ENCODE measurements at places on chromosomes 3 and 15.

- no peak for DNase-seq
These were observed 45.8 kb upstream of the CCNB2 start for GRCh38 chr15:59059076-59059597.

- DNase-seq, result no peak
These were observed 15.6 kb downstream of the CHST2 start for GRCh38 chr3:143135150-143135549.

DNA sequence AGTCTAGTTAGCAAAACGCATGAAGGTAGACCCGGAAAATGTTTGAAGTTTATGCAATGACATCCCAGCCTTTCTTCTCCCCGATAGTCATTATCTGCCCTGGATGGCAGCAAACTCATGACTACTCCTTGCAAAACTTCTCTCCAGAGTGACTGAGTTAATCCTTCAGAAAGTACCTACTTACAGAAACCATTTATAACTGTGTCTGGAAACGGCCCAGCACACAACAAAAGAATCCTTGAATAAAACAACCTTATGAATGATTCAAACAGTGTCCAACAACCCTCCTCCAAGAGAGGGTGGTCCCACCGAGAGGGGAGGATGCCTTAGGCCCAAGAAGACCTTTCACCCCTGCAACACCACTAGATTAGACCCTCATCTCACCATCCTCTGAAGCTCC, 14.2 kb downstream of the ST8SIA2 start:
- DNase-seq, result no peak

DNA sequence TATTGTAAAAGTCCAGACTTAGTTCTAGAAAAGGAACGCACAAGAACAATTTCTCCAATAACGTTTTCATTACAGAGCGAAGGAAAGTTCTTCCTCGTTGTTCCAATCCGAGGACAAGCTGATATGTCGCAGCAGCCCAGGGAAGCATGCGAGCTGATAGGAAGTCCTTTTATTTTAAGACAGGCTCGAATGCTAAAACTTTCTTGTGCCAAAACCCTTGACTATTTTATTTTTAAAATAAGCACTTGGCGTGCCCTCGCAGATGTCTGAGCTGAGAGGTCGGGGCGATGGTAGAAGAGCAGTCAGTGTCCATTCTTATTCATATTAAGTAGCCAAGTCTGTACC, 433 bp upstream of the MITF start:
- no peak for DNase-seq

DNA sequence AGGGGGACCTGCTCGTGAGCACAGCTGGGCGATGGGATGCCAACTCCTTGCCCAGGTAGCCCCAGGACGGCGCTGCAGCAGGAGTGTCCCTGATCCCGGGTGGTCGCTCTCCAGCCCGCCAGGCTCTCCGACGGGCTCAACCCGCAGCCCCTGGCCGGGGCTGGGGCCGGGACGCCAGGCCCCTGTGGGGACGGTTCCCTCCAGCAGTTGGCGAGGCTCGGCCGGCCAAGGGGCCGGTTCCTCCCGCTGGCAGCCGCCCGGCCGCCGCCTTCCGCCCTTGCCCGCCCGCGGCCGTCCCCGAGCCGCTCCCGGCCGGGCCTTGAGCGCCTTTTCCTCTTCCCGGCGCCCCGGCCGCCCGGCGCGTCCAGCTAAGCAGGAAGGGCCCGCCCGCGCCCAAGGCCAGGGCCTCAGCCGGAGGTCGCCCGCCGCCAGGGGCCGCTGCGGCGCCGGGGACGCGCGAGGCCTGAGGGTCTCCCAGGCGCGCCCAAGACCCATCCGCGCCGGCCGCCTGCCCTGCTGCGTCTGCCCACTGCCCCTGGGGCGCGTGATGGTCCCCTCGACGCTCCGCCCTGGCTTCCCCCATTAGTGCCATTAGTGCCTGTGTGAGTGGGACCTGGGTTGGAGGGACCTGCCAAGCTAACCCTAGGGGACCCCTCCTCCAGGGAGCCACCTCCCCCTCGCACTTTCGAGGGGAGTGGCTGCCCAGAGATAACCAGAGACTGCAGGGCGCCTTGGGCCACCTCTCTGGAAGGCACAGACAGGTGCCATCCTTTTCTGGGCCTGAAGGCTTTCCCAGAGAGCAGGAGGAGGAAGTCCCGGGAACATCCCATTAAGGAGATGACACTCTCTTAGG, 106.4 kb downstream of the FBLN2 start:
- DNase-seq, result peak; percentile 18

DNA sequence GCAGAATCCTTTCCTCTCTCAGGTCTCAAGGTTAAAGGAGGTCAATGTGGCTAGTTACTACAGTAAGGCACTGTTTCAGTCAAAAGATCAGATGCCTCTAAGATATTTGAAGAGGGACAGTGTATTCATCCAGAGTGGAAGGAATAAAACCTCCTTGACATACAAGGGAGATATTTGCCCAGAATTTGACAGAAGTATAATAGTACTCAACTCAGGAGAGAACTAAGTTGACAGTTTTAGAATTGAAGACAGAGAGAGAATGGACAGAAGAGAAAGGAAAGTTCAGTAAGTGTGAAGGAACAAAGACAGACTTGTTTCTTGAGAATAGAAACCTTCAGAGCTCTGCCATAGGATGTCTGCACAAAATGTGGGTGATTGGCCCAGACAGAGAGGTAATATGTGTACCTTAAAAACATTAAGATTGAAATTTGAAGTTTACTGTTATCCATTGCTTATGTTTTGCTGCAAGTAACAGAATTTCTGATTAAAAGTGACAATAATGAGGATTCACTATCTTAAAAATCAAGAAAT, 507.1 kb downstream of the IGSF11 start:
- no peak for DNase-seq

GRCh38 chr15:25710184-25710583, 152.9 kb downstream of the ATP10A start:
- peak; percentile 47 for DNase-seq

DNA sequence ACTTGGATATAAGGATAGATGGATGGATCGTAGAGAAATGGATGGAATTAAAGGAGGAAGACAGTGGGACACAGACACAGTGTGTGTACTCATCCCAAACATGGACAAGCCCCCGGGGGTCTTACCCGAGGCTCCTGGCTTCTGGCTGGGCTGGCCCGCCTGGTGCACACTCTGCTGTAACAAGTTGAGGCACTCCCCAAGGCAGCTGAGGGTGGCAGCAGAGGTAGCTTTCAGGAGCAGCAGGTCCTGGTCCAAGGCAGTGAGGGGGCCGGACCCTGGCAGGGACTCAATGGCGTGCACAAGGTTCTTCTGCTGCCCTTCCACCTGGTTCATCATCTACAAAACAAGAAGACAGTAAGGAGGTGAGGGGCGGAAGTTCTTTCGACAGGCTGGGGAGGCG, 215.1 kb downstream of the STT3B start:
- DNase-seq, result no peak

DNA sequence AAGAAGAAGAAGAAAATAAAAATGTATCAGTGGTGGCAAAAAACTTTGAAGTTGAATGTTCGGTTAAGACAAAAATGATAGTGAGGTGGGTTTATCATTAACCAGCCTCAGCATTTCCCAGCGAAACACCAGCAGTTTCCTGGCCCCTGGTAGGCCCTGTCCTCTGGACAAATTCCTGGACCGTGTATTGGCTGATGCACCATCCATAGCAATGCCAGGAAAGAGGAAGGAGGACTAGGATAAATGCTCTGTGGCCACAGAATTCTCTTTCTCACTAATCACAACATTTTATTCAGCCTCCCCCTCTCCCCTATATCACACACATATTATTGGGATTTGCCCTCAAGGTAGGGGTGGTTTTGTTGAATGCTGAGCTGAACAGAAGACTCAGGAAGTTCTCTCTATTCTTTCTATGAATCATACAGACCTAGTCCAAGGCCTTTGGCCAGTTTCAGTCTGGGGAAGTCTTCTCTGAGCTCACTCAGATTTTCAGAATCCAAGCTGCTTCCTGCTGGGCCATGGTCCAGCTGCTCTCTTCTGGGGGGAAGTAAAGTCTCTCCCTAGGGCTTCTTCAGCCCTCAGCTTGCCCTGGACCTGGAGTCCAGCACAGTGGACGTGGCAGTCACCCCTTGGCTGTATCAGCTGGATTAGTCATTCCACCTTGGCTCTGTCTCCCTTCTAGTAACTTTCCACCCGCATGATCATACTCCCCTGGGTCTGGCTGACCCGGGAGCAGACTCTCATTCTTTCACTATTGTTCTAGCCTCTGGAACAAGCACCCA, 27.6 kb downstream of the SLC28A1 start:
- DNase-seq, result no peak

DNA sequence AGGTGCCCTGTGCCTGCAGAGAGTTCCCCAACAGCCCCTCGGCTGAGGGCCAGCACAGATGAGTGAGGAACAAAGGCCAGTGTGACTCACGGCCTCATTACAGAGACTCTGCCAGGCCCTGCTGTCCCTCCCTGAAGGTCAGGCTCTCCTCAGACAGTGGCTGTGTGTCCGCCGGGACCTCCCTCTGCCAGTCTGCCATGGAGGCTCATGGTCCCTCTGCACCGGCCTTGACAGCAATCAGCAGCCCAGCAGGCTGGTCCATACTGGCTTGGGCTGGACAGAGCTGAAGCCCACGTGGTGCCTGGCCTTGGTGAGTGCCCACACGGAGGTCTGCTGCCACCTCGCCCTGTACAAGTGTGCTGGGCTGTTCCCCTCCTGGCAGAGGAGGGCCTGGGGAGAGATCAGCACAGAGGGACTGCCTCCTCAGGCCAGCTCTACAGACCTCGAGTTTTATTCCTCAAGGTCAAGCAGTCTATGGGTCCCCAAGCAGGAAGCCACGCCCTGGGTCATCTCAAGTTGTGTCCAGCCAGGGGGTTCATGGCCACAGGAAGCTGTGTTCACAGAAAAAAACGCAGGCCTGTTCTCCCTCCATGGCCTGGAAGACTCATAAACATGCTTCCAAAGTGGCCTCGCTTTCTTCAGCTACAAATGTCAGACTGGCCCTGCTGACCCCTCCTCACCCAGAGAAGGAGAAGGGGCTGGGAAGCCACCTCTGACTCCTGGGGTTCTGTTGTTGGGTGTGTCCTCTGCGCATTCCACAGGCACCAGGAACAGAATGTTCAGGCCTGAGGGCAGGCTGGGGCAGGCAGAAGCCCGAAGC, 27.0 kb downstream of the SLC41A3 start:
- no peak for DNase-seq

GRCh38 chr3:176767385-176767784, 429.9 kb downstream of the TBL1XR1 start:
- DNase-seq, result no peak

DNA sequence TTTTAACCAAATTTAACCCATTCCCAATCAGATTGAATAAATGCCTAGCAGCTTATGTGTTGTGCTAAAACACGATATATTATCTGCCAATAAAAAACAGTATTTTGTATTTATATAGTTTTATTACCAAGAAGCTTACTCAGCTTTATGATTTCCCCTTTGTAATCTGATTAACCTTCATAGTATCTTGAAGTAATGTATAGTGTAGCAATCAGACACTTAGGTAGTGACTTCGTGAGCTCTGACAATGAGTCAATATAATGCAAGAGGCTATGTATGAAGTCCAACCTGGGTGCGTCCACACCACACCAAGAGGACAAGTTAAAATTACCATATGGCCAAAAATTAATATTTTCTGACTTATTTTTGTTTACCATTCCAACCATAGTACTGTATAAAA, 2.1 kb upstream of the CNBP start:
- DNase-seq, result no peak

- DNase-seq, result no peak
These were observed at the start of the genes CHDH and IL17RB for GRCh38 chr3:53846134-53846850. CHDH (minus strand) TSS chr3:53846419; CDS start chr3:53824008, 22,411 bp downstream. IL17RB (plus strand) TSS chr3:53846568; CDS start chr3:53846589, 21 bp downstream.

DNA sequence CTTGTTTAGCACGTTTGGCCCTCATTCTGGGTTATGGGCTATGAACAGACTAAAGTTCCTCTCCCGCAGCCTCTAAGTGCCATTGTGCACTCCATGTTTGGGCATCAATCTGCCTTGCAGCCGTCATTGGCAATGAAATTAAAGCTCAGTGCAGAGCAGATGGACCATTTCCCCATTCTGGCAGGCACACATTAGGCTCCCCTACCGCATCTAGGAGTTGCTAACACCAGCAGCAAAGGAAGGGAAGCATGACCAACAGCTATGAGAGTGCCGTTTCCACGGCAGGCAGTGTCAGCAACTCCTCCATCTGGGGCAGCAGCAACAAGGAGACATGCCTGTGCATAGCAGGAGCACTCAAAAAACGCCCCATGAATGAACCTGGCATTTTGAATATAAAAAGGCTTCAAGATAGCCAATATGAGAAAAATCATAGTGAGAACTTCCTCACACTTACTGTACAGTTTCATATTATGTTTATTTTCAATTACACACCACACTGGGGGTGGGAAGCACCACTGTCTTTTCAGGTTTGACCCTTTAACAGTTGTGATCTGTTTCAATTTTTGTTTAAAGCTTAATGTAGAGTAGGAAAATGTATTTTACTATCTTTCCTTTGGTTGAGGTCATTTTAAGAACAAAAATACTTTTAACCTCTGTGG, 218.7 kb downstream of the KCNMB2 start:
- DNase-seq, result no peak

DNA sequence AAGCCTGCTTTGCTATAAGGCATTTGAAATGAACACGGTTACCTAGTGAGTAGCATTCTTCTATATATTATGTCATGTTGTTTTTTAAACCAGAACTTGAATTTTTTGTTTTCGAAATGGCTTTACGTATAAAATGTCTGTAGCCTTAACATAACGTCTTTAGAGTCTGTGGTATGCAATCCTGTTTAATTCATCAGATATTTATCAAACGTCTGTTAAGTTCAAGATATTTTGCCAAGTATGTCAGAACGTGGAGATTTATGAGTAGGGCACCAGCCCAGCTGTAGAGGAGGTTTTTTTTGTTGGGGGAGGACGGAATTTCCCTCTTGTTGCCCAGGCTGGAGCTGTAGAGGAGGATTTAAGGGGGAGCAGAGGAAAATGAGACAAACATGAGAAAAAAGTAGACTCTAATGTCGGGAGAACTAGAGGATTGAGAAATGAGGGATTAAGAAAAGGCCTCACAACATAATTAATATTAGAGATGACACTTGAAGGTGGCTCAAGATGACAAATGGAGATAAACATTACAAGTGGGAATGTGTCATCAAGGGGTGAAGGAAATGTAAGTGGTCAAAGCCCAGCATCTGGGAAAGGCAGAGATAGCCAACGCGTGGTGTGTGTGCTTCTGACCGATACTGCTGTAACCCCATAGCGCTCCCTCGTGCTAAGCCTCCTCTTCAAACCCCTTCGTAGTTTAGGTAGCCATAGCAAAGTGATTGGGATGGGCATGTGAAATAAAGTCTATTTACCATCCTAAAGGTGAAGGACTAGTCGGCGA, 154.0 kb upstream of the GOLGA6L4 start:
- no peak for DNase-seq

GRCh38 chr3:14605744-14606143, 45.8 kb upstream of the CCDC174 start:
- DNase-seq, result no peak

DNA sequence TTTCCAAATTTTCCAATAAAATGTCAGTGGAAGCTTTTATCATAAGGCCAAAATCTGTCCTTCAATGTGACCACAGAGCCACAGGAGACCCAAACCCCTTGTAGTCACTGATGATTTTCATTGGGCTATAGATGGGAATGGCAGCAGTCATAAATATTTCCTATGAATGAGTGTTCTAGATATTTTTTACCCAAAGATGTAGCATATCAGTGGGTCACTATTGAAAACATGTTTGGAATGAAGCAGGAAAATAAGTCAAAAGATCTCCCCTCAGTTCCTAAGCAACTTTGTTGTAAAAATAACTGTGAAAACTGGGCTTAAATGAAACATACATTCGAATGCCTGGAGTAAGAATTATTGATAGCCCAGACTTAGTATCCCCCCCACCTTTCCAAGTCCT, 49.0 kb downstream of the NKIRAS1 start:
- DNase-seq, result no peak
